Globus pallidus (tissue), 1 donor: ENCODE measurements at places on chromosomes 2 and 18.

DNA sequence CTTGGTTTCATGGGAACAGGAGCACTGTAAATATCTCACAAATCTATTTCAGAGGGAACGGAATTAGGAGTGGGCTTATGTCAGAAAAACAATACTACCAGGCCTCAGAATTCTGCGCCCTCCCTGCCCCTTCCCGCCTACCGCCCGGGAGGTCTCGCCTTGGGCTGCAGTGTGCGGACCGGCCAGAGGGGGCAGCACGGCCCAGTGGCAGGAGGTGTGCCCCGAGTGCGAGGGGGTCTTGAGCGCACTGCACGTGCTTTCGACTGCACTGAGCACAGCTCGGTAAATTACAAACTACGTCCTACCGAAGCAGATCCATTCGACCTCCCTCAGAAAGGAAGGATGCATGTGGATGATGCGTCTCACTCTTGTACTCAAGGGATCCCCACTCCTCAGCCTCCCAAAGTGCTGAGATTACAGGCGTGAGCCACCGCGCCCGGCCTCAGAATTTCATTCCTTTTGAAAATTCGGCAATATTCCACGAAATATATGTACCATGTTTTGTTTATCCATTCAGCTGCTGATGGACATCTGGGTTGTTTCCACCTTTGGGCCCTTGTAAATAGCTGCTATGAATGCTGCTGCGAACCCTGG lies 297.0 kb downstream of the BCL2 start:
- no peak for DNase-seq

- DNase-seq: no peak
Measured at GRCh38 chr18:354471-354870, 86.6 kb upstream of the THOC1 start.

DNA sequence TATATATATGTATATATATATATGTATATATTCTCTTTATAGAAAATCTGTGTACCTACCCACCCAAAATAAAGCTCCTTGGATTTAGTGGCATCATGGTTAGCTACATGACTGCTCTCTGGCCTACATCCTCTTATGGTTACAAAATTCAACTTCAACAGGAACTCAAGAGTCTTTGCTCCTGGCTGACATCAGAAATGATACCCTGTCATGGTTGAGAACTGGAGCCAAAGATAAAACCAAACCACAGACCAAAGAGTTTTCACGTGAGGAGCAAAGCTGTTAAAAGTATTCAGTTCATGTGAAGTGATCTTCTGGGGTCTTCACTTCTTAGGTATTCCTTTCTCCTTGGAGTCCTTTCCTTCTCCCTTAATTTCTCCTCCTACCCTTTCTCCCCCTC lies 476.3 kb downstream of the SOX11 start:
- no peak for DNase-seq

DNA sequence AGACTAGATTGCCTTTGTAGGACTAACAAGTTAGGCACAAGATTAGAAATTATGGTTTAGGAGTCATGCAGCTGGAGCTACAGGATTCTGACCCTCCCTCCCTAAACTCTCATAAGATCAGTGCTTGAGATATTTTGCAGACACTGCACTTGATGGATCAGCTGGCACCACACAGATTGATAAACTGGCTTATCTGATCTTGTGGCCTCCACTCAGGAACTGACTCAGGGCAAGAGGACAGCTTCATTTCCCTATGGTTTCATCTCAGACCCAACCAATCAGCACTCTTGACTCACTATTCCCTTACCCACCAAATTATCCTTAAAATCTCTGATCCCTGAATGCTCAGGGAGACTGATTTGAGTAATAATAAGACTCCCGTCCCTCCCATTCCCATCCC lies 152.3 kb downstream of the DIS3L2 start:
- DNase-seq: no peak

DNA sequence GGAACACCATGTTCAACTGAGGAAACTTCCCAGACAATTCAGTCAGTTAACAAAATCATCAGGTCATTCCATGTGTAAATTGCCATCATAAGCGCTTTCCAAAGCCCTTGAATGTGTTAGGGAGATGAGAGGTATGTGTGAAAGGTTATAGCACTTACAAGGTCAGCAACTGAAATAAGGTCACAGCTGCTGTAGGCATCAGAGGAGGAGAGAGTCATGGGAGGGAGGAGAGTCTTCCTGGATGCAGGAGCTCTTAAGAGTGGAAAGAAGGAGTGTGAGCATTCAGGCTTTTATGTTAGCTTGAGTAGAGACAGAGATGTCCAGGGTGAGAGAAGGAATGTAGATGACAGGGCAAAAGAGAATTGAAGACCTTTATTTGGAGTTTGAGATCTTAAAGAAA lies 67.0 kb downstream of the CAB39 start:
- no peak for DNase-seq

GRCh38 chr18:59950215-59950944 lies 50.6 kb downstream of the PMAIP1 start:
- DNase-seq: no peak

- DNase-seq: no peak
Measured at GRCh38 chr18:46509530-46509929, 147.5 kb downstream of the LOXHD1 start.
